Diencephalon (tissue), 1 donor: ENCODE measurements at places on chromosomes 2 and 18. TPM values are rescaled to one million over a fixed set of nuclear protein-coding genes. Genes with fewer than 3 reads are reported as not detected.

The LPIN1 gene
- 36.0 TPM for total RNA-seq

The KCNJ3 gene
- total RNA-seq: 15.9 TPM

The UGT1A8 gene
- total RNA-seq: not detected

The SETBP1 gene
- total RNA-seq: 42.0 TPM

The FRZB gene
- 5.5 TPM for total RNA-seq

The CDK15 gene
- total RNA-seq: 0.92 TPM

The PLGLB1 gene
- total RNA-seq: 7.4 TPM

The MAP3K19 gene
- 9.5 TPM for total RNA-seq

The NT5C1B gene
- total RNA-seq: not detected

The MTERF4 gene
- total RNA-seq: 37.6 TPM

The L3MBTL4 gene
- 19.8 TPM for total RNA-seq

The KRTCAP3 gene
- 0.46 TPM for total RNA-seq

The MFSD2B gene
- total RNA-seq: 0.92 TPM

The ANKRD30BL gene
- 21.7 TPM for total RNA-seq

The MYO3B gene
- 1.2 TPM for total RNA-seq

The FEZ2 gene
- total RNA-seq: 57.0 TPM

The PRADC1 gene
- 12.5 TPM for total RNA-seq

The NPAS2 gene
- 10.6 TPM for total RNA-seq

The VWC2L gene
- total RNA-seq: 30.0 TPM

The RAB6D gene
- total RNA-seq: 3.0 TPM

The RNF138 gene
- total RNA-seq: 60.7 TPM

The COL4A3 gene
- total RNA-seq: 1.8 TPM

The RFTN2 gene
- 52.6 TPM for total RNA-seq

The EMILIN2 gene
- total RNA-seq: 1.8 TPM

The SLC19A3 gene
- 3.9 TPM for total RNA-seq

The CNGA3 gene
- total RNA-seq: 6.0 TPM

The HOXD4 gene
- total RNA-seq: not detected

The SPTBN1 gene
- total RNA-seq: 524 TPM

The CD8B gene
- total RNA-seq: 1.8 TPM

The SERPINB4 gene
- not detected for total RNA-seq

The CCDC68 gene
- 4.4 TPM for total RNA-seq

The RAD51AP2 gene
- 1.2 TPM for total RNA-seq

The MDH1B gene
- total RNA-seq: 13.4 TPM

The TBR1 gene
- total RNA-seq: 3.9 TPM

The WDR75 gene
- total RNA-seq: 65.5 TPM

The RAPGEF4 gene
- 60.7 TPM for total RNA-seq

The SCN7A gene
- 19.6 TPM for total RNA-seq

The FOXD4L1 gene
- 0.69 TPM for total RNA-seq

The SIX3 gene
- 7.4 TPM for total RNA-seq

The SULT1C4 gene
- total RNA-seq: 15.5 TPM

The UGT1A6 gene
- total RNA-seq: not detected

The CRYBA2 gene
- total RNA-seq: not detected

The ANKRD29 gene
- 11.3 TPM for total RNA-seq

The DTNA gene
- 101 TPM for total RNA-seq

The SPP2 gene
- not detected for total RNA-seq

The CHRND gene
- 0.23 TPM for total RNA-seq

The NGEF gene
- total RNA-seq: 65.0 TPM

The PLEKHH2 gene
- 7.6 TPM for total RNA-seq

The DHRS9 gene
- 1.6 TPM for total RNA-seq

The TUBA4B gene
- 1.2 TPM for total RNA-seq

The CYS1 gene
- total RNA-seq: 1.2 TPM

The MAL gene
- not detected for total RNA-seq

The THOC1 gene
- 97.8 TPM for total RNA-seq

The MAP2 gene
- total RNA-seq: 911 TPM
